ENCODE measurements at places on chromosomes 6 and 20.

GRCh38 chr6:22221211-22221610, 75.6 kb downstream of the PRL start:
- no peak for DNase-seq

GRCh38 chr20:48467622-48468021, 360.2 kb downstream of the PREX1 start:
- DNase-seq, result no peak

- peak; percentile 18 for DNase-seq
Measured at GRCh38 chr20:6122111-6122872, 538 bp downstream of the FERMT1 start.

GRCh38 chr20:2688041-2688591, 4.5 kb upstream of the EBF4 start:
- DNase-seq, result peak; percentile 28

DNA sequence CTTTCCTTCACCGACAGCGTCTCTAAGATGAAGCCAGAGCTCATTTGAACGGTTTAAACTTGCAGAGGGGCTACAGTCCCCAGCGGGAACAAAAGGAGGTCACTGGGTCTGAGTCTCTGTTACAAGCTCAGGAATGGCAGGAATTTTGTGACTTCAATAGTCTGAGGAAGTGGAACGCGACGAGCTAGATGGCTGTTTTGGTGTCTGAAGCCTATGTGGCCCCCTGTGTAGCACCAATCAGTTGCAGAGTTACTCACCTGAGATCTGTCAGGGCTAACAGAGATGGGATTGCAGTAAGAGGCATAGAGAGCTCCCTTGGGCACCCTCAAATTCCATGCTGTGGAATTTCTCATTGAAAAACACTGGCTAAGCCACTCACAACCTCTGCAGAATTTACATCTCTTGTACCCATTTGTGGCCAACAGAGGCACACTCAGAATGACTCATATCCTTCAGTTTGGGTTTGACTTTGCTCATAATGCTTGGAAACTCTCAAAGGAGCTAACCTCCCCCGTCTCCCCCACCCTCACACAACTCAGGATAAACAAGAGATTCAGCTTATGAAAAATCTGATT, 7.1 kb upstream of the TCP11 start:
- DNase-seq, result peak; percentile 86
